ENCODE measurements at places on chromosomes 2 and 18.
A peak's percentile ranks its signal among the peaks of the same experiment; 100 is the strongest.

GRCh38 chr2:11955884-11956291 is 209.5 kb downstream of the LPIN1 start:
- no peak for DNase-seq

DNA sequence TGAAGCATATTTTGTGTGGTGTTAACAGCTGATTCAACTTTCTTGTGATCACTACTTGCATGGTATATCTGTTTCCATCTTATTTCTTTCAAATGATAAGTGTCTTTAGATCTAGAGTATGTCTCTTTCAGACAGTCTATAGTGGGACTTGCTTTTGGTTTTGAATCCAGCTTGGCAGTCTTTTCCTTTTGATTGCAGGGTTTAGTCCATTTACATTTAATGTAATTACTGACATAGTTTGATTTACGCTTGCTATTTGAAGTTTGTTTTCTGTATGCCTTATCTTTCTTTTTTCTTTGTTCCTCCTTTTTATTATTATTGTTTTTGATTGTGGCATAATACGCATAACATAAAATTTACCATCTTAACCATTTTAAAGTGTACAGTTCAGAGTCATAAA is 9.2 kb upstream of the RALBP1 start:
- no peak for DNase-seq

- DNase-seq, result no peak
Measured at GRCh38 chr2:88054782-88055370, 707 bp downstream of the KRCC1 start.

DNA sequence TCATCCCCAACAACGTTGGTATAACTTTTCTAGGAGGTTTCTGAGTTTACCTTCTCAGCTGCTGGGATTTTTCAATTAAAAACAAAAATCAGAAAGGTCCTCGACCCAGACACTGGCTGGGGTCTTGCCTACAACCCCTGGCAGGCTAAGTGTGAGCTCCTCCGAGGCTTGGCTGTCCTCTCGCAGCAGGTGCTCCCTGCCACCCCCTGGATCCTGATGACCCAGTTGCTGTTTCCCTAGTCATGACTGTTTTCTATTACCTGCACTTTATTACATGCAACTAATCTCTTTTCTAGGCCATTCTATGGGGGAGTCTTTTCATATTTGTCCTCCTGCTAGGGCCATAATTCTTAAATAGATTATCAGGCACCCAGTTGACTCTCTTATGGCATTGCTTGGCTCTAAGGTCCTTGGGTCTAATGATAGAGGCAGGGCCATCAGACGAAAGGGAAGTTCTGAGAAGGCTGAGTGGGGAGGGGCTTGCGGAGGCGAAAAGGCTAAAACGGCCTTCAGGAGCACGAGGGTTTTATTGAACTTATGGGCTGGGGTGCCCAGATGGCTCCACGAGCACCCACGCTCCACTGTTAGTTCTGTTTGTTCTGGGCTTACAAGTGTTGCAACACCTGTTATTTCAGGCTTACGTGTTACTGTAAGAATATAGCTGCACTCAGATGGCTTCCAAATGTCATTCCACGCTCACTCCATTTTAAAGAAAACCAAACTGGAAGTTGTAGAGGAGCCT is 166.0 kb downstream of the NCK2 start:
- no peak for DNase-seq

DNA sequence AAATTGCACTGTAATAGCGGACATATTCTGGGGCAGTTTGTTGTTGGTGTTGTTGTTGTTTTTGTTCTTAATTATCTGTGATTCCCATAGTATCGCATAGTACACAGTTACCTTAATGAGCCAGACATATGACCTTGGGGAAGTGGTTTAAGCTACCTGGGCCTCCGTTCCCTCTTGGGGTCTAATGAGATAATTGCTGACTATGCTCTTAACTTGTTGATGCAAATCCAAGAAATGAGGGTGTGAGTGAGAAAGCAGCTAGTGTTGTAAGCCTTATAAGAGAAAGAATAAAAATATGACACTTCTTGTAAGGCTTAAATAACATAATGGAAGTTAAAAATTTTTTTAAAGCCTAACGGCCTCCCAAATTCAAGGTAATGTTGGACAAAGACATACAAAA is 7.1 kb downstream of the NMI start:
- DNase-seq, result no peak

DNA sequence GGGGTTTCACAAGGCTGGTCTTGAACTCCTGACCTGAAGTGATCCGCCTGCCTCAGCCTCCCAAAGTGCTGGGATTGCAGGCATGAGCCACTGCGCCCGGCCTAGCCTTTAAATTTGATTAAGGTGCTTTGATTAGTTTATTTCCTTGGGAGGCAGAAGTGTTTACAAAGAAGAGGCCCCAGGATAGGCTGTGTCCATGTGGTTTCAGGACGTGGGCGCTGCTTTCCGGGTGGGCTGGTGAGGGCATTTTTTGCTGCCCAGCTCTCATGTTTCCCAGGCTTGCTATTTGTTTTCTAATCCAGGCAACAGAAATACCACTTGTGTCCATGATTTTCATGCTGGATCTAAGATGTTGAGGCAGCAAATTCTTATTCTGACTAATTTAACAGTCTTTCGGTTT is 124.2 kb downstream of the SH3RF3 start:
- no peak for DNase-seq

GRCh38 chr2:102806250-102806837 is 44.5 kb downstream of the TMEM182 start:
- peak; percentile 57 for DNase-seq

- DNase-seq, result no peak
Measured at GRCh38 chr2:166013878-166014277, 60.3 kb upstream of the TTC21B start.

DNA sequence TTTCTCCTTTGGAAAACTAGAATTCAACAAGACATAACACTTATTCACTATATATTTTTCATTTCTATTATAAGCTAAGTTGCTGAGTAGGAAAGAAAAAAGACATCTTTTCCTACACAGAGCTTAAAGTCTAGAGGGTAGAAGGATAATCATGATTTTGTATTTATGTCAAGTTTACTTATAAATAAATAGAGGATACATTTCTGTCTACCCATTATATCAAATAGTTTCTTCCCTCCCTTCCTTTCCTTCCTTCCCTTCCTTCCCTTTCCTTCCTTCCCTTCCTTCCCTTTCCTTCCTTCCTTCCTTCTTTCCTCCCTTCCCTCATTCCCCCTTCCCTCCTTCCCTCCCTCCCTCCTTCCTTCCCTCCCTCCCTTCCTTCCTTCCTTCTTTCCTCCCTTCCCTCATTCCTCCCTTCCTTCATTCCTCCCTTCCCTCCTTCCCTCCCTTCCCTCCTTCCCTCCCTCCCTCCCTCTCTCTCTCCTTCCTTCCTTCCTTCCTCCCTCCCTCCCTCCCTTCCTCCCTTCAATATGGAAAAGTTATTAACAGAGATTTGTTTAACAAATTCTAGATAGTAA is 308.4 kb upstream of the COL3A1 start:
- DNase-seq, result no peak

- DNase-seq, result no peak
Measured at GRCh38 chr2:195709901-195710806, 53.1 kb downstream of the SLC39A10 start.

- DNase-seq, result no peak
Measured at GRCh38 chr2:42848726-42849290, 56.4 kb upstream of the HAAO start.

- DNase-seq, result no peak
Measured at GRCh38 chr2:67707896-67708295, 310.8 kb downstream of the ETAA1 start.

DNA sequence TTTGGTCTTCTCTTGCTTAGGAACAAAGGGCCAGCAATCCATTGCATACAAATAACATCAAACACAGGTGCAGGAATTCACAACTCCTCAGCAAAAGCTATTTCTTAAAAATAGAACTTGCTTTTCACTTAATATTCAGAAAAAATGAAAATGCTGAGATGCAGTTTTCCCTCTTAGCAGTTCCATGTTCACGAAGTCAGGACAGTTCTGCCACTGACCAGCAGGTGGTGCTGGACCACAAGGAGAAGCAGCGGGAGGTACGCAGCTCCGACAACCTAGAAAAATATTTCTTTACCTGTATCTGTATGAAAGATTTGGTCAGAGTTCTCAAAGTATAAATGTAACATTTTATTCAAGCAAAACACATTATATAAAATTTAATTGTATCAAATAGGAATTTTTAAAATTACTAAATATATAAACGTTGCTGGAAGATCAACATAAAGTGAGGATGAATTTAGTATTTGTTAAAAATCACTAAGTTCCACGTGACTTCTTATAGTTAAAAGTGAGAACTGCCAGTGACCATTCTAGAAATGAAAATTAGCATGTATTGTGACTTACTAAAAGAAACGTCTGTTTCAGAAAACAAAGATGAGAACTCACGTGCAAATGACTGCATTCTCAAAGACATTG is 48.8 kb downstream of the ADNP2 start:
- DNase-seq, result peak; percentile 73

DNA sequence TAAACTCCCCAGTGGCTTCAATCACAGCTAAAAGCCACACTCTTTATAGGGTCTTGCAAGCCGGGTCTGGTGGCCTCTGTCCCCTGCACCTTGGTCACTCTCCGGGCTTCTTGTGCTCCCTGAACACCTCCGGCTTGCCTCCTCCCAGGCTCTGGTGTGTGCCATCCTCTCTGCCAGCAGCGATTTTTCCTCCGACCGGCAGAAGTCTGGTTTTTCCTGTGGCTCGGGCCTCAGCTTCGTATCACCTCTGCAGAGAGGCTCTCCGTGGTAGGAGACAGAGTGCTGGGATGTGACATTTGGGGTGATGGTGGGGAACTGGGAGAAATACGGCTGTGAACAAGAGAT is 58.8 kb upstream of the HPCAL1 start:
- DNase-seq, result no peak

- DNase-seq, result no peak
Measured at GRCh38 chr2:161134547-161135518, 25.4 kb upstream of the TANK start.

DNA sequence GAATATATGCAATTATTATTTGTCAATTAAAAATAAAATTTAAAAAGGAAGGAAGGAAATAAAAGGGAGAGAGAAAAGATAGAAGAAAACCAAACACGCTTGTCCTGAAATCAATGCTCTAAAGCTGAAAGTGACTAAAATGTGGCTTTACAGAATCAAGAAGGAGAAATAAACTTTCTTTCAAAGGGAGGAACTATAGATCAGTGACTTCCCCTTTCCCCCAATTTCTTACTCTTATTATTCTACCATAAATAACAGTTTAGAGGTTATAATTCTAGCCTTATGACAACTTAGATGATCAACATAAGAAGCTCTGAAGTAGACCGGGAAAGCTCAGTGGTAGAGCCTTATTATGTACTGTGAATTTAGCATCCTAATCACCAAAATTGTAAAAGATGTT is 122.5 kb downstream of the ARHGAP15 start:
- no peak for DNase-seq

DNA sequence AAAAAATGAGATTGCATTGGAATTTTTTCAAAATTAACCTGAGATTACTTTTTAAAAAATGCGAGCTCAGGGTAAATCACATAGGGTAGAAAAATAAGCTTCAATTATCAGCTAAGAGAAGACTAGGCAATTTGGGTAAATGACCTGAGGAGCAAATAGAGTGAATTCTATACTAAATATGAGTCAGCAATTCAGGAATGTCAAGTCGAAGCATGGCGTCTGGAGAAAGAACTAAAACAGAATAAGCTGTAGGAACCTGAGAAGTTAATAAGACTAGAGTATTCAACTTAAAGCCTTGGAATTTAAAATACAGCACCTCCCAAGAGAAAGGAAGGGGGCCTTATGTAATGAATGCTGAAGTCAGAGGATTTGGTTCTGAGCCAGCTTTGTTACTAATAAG is 487.0 kb downstream of the SUCLG1 start:
- DNase-seq, result no peak

- no peak for DNase-seq
Measured at GRCh38 chr2:9539531-9539930, 16.1 kb downstream of the ADAM17 start.

DNA sequence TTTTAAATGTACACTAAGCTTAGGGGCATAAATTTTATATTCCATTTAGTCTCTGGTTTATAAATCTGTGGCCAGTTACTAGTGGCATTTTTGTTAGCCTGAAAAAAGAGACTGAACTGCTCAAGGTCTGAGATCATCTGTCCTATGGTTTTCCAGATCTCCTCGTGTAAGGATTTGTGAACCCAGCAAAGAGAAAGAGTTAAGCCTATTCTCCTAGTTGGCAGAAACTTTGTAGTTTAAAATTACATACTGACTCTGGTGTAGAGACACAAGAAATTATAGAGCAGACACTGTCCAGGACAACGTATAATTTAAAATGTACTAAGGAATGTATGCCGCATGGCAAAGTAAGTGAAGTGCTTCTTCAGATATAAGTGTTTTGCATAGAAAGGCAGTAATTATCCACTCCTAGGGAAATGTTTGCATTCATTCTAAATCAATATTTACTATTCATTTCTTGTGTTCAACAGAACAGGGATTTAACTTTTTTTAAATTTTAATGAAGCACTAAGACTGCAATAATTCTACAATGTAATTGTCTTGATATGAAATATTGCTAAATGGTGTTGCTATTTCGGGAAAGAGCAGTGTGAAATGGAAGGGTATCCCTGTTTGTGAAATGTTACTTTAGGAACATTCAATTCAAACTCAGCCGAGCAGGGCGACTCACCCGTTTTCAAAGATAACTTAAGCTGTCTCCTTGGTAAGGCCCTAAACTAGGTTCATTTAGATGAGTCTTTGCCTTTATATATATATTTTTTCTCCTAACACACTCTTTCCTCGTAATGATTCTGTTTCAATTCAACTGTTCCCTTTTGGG is 508.4 kb upstream of the ZEB2 start:
- no peak for DNase-seq

DNA sequence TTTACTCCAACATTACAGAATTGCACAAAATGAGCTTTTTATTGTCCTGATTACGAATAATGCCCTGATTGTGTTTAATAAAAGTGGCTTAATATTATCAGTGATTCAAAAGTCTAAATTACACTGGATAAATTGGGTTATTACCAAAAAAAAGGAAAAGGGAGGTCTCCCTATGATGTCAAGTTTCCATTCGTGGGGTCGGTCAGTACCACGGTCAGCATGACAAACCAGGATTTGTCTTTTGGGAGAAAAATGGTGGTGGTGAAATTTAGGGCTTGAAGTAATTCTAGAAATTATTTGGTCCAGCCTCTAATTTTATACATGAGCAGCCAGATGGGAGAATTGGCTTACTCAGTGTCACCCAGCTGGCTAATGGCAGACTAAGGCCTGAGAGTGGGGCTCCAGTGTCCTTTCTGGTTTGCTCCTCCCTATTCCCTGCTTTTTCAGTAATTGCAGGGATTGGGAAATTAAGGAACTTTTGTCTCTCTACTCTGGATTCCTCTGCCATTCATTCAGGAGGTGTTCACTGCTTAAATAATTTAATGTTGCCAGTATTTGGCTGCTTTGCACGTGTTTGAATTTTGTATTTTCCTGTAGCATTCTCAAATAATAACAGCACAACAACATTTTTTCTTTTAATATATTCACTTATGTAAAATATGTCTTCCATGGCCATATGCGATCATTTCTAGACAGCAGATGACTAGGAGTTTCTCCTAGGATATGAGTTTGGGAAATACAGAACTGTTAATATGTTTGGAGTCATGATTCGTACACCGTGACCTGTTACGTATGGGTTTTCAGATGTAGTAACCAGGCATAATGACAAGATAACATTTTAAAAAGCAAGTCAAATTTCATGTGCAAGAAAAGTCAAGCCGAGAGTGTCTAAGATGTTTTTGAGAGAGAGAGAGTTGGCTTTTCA is 128.9 kb upstream of the NOSTRIN start:
- no peak for DNase-seq

GRCh38 chr18:3653851-3654441 is 204.0 kb downstream of the TGIF1 start:
- DNase-seq, result no peak

GRCh38 chr2:96914332-96914731 is 44.5 kb upstream of the SEMA4C start:
- DNase-seq, result no peak
